Calu3 (cell line): ENCODE measurements at places on chromosomes 2 and 18. TPM values are rescaled to one million over a fixed set of nuclear protein-coding genes. Genes with fewer than 3 reads are reported as not detected.

The SIX2 gene
- total RNA-seq: not detected in 2 replicates

The IL36RN gene
- total RNA-seq: 0.12 and 0.22 TPM in 2 replicates

GRCh38 chr2:88659538-88659915 lies 31.9 kb upstream of the RPIA start:
- H3K4me1 ChIP-seq: peaks cover 24% of the 10 kb centered on the region
- H3K36me3 ChIP-seq: no peaks in the 10 kb centered on the region
- no peaks in the 10 kb centered on the region for H3K27me3 ChIP-seq
- peak overlapping the region; percentile 46 for H3K4me3 ChIP-seq
- H3K27ac ChIP-seq: no peak overlapping the region

DNA sequence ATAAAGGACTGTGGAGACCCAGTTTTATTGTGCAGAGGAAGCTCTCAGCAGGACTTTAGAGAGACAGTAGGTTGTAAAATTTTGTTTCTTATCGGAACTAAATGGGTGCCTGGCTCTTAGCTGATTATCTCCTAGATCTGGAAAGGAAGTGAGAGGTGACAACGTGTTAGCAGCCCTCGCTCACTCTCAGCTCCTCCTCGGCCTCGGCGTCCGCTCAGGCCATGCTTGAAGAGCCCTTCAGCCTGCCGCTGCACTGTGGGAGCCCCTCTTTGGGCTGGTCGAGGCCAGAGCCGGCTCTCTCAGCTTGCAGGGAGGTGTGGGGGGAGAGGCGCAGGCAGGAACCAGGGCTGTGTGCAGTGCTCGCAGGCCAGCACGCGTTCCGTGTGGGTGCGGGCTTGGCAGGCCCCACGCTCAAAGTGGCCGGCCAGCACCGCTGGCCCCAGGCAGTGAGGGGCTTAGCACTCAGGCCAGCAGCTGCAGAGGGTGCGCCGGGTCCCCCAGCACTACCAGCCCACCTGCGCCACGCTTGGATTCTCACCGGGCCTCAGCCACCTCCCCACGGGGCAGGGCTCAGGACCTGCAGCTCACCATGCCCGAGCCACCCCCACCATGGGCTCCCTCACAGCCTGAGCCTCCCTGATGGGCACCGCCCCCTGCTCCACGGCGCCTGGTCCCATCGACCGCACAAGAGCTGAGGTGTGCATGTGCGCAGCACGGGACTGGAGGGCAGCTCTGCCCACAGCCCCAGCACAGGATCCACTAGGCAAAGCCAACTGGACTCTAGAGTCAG lies 4.6 kb upstream of the MFF start:
- no peak for DNase-seq
- no peaks in the 10 kb centered on the region for H3K27me3 ChIP-seq
- peaks cover 9% of the 10 kb centered on the region for H3K4me1 ChIP-seq
- no peak overlapping the region for H3K27ac ChIP-seq
- no peak overlapping the region for H3K4me3 ChIP-seq
- H3K36me3 ChIP-seq: peaks cover 17% of the 10 kb centered on the region

DNA sequence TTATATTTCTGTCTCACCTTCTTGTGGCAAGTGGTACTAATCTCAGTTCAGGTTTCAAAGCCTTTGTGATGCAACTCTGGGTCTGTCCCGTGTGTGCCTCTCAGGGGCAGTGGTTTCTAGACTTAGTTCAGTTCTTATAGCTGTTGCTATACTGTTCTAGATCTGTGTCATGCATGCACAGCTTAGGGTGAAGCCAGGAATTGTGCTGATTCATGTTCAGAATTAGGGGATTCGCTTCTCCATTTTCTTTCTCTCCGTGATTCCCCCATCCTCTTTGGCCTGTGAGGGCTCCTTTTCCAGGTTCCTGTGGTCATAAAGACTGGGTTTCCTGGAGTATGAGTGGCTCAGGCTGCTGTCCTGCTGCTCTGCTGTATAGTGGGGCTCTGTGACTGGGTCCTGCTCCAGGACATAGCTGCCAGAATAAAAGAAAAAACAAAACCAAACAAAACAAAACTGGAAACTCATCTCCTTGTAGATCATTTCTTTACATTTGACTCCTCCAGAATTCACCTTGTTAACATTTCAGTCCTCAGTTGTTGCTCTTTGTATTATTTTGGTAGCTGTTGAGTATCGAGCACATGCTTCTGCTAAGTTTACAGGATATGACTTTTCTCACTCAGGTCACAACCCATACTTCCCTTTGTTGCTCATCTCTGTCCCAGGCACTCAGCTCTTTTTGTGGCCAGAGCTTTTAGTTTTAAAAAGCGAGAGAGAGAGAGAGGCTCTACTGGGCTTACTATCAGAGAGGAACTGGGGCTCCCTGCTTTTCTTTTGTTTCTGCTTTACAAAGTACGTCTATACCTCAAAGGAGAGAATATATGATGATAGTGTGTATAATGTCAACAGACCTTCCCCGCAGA lies 34.2 kb downstream of the CERS6 start:
- H3K36me3 ChIP-seq: no peaks in the 10 kb centered on the region
- H3K4me1 ChIP-seq: peaks cover 23% of the 10 kb centered on the region
- no peak for DNase-seq
- H3K27ac ChIP-seq: peak overlapping the region; percentile 78
- H3K4me3 ChIP-seq: peak overlapping the region; percentile 48

DNA sequence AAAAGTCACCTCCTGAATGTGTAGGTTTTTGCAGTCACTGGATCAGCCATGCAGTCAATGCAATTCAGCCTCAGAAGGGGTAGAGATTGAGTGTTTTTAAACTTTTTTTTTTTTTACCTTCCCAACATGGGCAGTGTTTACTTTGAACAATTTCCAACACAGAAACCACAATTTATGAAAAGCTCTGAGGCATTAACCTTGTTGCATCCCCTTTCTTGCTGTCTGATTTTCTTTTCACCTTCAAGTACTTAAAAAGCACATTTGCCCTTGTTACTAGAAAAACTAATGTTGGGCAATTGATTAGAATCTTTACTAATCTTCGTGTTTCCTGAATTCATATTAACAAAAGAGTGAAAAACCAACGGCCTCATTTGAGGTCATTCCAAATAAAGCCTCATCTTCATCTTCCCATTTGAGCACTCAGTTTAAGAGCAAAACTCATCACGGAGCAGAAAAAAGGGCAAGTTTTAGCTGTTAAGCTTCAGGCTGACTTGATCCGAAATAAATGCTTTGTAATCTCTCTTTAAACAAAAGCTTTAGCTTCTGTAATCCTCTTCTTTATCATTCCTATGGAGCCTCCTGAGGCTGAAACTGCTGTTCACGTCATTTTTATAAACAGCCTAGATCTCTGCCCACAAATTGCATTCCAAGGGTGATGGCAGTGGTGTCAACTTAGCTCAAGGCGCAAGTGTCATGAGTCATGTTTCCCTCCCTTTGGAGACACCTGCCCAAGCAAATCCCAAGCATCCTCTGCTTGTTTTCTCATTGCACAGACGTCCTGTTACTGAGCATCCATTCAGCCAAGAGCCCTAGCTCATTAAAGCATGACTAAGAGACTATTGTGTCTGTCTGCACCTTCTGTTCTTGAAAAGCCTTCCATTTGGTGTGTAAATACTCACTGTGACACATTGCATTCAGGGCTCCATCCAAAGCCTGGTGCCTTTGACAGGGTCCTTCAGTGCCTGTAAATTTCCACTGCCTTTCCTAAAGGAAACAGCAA lies 107.7 kb downstream of the HNMT start:
- H3K4me3 ChIP-seq: no peak overlapping the region
- no peak for DNase-seq
- H3K27me3 ChIP-seq: no peaks in the 10 kb centered on the region
- H3K27ac ChIP-seq: no peak overlapping the region
- H3K36me3 ChIP-seq: no peaks in the 10 kb centered on the region
- H3K4me1 ChIP-seq: no peaks in the 10 kb centered on the region

DNA sequence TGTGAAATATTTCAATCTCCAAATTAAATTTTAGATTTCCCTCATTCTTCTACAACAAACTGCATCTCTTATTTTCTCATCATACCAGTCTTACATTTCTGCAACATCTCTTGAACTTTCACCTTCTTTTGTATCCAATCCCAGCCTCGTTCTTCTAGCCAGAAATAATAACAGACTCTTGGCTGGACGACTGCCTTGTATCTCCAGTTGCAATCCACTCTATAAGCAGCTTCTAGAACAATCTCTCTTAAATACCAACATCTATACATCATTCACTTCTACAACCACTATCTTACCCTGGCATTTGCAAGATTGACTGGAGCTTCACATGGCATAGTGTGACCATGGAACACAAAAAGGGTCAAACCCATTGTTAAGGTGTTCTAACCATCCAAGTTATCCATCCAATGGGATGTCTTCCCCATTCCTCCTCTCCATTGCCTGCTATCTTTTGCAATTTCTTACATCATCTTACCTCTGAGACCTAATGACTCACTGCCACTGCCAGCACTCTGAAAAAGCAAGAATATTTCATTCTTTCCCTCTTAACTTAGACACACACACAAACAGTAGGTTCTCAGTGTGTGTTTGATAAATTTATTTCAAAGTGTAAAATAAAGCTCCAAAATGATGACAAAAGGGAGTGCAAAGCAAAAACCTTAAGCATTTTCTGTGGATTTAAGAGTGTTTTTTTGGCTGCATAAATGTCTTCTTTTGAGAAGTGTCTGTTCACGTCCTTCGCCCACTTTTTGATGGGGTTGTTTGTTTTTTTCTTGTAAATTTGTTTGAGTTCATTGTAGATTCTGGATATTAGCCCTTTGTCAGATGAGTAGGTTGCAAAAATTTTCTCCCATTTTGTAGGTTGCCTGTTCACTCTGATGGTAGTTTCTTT lies 145.6 kb downstream of the METTL4 start:
- peaks cover 4% of the 10 kb centered on the region for H3K36me3 ChIP-seq
- peaks cover 8% of the 10 kb centered on the region for H3K4me1 ChIP-seq
- peak overlapping the region; percentile 51 for H3K27ac ChIP-seq
